ENCODE measurements at places on chromosomes 12 and 14.

DNA sequence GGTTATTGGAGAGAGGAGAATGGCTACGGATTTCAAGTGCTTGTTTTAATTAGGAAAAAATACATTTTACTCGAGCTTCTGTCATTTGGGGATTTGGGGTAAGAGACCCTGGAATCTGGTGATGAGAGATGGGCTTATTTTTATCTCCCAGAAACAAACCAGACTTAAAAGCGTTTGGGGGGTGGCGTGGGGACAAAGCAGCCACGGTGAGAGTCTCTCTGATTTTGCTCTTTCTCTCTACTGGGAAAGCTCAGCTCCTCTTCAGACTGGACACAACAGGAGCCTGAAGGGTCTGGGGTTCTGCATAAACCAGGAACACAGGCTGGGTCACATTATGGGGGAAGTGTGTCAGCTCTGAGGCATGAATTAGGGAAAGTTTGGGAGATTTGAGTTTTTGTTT, 3.8 kb downstream of the VSX2 start:
- DNase-seq = no peak

GRCh38 chr12:69239922-69240630, 707 bp downstream of the CPSF6 start:
- DNase-seq = peak; percentile 23

GRCh38 chr14:38074081-38074480, 133.6 kb upstream of the SSTR1 start:
- DNase-seq = no peak

DNA sequence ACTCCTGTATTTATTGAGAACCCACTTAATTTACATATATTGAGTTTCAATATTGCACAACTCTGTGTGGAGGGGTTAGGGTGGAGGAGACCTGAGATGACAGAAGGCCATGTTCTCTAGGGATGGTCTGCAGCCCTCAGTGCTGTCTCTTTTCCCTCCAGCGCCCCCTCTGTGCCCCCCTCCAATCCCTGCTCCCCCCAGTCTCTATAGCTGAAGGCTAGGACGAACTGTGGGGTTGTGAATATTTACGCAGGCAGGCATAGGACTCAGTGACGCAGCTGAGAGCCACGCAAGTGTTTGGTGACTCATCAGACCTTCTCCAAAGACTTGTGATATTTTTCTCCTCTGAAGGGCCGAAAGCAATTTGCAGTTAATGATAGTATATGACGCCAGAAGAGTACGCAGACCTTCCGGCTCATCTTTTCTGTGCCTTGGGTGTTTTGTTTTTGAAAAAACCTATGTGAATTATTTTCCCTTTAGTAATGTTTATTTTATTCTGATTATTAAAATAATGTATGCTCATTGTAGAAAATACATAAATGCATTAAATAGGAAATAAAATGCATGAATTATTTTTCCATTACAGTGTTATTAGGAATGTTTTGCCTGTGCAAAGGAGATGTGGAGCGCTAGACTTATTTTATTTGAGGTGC, 85.3 kb downstream of the SLC25A47 start:
- DNase-seq = no peak

DNA sequence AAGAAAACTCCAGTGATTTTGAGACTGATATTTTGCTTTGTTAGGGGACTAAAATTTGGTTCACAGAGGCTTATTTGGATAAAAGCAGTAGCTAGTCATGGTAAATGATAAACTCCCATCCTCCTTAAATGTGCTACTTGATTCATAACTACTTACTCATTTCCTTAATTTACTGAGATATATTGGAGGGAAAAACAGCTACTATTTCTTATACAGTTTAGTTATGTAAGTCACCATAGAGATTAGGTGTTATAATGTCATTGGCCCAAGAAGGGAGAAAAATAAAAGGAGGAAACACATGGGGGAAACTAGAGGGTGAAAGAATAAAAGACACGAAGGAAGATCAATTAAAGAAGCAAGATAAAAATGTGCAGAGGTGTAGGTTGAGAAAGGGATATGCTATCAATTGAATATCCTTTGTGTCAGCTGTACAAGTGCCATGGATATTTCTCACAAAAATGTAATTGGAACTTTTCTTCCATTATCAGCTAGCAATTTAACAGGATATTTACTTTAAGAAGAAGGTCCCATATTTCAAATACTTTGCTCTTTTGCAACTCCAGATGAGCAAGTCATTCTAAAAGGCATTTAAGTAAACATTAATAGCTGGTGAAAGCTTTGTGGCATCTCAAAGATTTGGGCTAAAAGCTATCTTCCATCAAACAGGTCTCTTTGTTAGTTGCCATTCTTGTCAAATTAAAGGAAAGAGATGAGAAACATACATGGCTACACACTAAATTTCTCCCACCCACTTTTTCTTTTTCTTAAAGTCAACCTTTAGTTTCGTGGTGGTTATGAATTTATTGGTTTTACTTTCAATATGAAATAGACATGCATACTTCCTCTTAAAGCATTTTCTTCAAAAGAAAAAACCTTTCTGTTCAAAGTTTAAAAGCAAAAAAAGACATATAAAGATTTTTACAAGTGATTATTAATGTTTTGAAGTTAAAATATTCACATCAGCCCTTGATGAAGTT, 439.5 kb downstream of the CCER1 start:
- no peak for DNase-seq
